ENCODE measurements at places on chromosomes 7 and 10.

GRCh38 chr7:151060113-151060415 lies 675 bp downstream of the SLC4A2 start:
- no peak for DNase-seq

- no peak for DNase-seq
These were observed 4.0 kb downstream of the RBP3 start for GRCh38 chr10:47351899-47352815.

DNA sequence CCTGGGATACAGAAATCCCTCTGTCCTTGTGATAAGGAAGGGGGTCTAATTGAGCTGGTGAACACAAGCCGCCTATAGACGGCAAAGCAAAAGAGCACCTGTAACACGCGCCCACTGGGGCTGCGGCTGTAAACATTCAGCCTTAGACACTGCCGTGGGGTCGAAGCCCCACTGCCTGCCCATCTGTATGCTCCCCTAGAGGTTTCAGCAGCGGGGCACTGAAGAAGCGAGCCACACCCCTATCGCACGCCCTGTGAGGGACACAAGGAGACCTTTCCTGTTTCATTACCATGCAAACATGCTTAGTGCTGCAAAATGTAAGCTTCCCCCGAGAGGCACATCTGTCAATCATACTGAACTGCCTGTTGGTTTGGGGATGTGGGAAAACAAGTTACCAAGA lies 82.1 kb downstream of the NRP1 start:
- DNase-seq = no peak

- no peak for DNase-seq
These were observed 522 bp downstream of the CCL24 start for GRCh38 chr7:75813084-75813483.

DNA sequence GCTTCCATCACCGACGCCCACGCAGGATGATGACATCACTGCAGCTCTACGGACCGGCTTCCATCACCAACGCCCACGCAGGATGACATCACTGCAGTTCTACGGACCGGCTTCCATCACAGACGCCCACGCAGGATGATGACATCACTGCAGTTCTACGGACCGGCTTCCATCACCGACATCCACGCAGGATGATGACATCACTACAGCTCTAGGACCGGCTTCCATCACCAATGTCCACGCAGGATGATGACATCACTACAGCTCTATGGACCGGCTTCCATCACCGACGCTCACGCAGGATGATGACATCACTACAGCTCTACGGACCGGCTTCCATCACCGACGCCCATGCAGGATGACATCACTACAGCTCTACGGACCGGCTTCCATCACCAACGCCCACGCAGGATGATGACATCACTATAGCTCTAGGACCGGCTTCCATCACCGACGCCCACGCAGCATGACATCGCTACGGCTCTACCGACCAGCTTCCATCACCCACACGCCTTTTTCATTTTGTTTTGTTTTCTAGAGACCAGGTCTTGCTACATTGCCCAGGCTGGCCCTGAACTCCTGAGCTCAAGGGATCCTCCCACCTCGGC lies 29.5 kb downstream of the GPER1 start:
- DNase-seq = no peak

DNA sequence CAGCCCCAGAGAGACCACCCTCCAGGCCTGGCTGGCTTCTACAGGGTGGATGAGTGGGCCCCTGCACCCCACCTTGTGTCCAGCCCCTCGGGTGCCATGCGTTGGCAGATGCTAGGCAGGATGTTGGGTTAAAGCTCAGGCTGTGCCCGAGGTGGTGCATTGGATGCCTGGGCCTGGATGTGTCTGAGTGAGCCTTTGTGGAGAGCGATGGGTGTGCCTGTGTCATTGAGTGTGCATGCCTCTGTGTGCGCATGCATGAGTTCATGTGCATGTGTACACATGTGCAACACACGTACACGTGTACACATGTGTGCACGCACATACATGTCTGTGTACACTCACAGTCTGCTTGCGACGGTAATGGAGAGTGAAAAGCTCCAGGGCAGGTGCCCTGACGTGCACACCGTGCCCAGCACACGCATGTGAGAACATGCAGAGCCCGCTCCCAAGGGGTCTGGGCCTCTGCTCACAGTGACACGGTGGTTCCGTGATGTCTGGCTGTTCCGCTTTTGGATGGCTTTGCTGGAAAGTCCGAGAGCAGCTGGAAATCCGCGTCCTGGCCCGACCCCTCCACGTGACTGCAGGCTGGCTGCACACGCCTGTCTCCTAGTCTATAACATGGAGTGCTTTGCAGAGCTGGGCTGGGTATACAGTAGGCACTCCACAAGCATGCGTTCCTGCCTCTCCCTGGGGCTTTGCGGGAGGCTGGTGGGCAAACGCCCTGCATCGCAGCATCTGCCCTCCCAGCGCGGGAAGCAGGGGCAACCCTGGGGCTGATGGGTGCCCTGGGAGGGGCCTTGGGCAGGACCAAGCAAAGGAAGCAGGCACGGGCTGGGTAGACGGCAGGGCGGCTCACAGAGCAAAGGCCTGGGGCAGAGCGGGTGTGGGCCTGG lies 36.9 kb downstream of the ELFN1 start:
- DNase-seq = no peak

All from NK-92 treated with Interleukin-12 subunit alpha and Interleukin-12 subunit beta, amount 100 ng/mL, for 24 hours (cell line).